Stimulated activated effector memory CD8-positive, alpha-beta T cell treated with anti-CD3 and anti-CD28 coated beads, Interleukin-12 subunit alpha, Interleukin-12 subunit beta, amount 100 ng/mL, for 72 hours (primary cell): ENCODE measurements at places on chromosomes 6 and 20.

DNA sequence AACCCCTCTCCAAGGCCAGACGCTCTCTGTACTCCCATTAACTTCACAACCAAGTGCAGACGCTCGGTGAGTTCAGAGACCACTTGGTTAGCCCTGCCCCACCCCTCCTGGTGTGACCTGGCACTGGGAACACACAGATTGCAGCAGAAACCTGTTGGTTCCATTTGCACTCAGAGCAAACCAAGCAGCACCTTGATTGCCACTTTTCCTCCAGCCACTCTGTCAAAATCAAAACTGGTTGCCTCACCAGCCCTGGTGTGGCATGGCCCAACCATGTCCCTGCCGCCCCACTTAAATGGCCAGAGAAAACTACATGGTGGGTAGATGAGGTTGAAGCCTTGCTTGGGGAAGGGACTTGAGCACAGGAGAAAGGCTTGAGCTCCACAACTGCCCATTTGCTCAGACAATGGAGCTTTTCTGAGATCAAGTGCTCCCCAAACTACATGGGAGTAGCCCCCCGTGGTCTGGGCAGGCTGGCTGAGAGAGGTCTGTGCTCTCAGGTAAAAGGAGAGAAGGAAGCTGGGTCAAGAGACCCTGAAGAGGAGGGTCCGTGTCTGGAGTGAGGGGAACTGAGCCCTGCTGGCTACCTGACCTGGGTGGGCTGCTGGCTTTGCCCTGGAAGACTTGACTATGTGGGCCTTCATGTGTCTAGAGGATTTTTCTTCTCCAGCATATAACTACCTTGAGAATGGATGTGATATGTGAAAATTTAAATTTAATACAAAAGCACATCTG, 43.4 kb downstream of the PLCG1 start:
- peak; percentile 35 for DNase-seq

GRCh38 chr6:139243536-139243935, 48.3 kb downstream of the TXLNB start:
- DNase-seq = no peak

DNA sequence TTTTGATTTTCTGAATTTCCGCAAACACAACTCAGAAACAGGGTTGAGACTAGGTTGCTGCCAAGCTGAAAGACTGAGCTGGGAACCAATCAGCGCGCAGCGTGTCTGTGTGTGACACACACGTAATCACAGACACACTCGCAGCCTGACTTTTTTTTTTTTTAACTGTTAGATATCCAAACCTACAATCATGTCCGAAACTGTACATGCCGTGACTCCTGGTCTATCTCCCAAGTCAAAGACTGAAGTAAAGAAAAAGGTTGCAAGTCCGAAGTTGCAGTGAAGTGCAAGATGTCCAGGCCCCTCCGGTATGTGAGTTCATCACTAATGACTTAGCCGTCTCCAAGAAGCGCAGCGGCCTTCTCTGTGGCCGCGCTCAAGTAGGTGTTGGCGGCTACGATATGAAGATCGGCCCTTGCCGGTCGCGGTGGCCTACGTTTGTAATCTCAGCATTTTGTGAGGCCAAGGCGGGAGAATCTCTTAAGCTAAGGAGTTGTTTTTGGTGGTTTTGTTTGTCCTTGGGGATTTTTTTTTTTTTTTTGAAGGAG, 108.2 kb downstream of the HFE start:
- peak; percentile 85 for DNase-seq

- peak; percentile 13 for DNase-seq
Measured at GRCh38 chr6:25930532-25931410, at the start of gene SLC17A2. TSS of gene SLC17A2 (minus strand) at chr6:25930691. CDS start at chr6:25925796, 4,895 bp downstream.

- DNase-seq = no peak
Measured at GRCh38 chr6:168415098-168415992, 25.6 kb upstream of the SMOC2 start.

GRCh38 chr6:82740072-82740471, 325.6 kb downstream of the UBE3D start:
- no peak for DNase-seq

GRCh38 chr20:62448038-62448437, 20.7 kb upstream of the RBBP8NL start:
- no peak for DNase-seq

DNA sequence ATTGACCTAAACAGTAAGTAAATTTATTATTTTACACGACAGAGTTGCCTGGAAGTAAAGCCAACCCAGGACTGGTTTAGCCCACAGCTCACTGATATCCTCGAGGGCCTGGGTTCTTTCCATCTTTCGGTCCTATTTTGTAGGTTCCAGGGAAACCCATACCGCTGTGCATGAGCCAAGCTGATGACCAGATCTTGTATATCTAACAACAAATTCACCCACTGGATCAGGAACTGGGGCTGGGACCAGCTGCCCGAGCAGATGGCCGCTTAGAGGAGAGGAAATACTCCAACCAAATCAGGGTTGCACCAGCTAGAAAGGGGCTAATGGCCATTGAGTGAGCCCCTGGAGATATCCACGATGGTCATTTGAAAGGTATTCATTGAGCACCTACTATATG, 139.2 kb downstream of the BACH2 start:
- DNase-seq = no peak

- DNase-seq = no peak
Measured at GRCh38 chr6:101582792-101583191, 189.3 kb downstream of the GRIK2 start.

GRCh38 chr6:44224029-44224964, 902 bp downstream of the SLC29A1 start:
- no peak for DNase-seq

GRCh38 chr20:1015181-1015580, 13.1 kb upstream of the RSPO4 start:
- no peak for DNase-seq

DNA sequence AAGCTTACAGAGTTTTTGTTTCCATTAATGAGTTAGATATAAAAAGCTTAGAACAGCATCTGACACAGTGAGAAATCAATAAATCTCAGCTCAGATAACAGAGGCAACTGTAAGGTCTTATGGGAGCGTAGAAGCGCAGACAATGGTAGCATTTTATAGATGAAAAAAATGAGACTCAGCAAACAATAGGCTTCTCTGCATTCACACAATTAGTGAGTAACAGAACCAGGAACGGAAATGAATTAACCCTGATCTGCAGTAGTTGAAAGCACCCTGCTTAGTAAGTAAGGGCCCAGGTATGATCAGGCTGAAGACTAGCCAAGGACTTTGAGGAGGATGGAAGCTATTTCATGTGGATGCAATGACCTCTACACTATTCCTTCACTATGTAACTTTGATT, 147.2 kb upstream of the EYA4 start:
- DNase-seq = no peak

DNA sequence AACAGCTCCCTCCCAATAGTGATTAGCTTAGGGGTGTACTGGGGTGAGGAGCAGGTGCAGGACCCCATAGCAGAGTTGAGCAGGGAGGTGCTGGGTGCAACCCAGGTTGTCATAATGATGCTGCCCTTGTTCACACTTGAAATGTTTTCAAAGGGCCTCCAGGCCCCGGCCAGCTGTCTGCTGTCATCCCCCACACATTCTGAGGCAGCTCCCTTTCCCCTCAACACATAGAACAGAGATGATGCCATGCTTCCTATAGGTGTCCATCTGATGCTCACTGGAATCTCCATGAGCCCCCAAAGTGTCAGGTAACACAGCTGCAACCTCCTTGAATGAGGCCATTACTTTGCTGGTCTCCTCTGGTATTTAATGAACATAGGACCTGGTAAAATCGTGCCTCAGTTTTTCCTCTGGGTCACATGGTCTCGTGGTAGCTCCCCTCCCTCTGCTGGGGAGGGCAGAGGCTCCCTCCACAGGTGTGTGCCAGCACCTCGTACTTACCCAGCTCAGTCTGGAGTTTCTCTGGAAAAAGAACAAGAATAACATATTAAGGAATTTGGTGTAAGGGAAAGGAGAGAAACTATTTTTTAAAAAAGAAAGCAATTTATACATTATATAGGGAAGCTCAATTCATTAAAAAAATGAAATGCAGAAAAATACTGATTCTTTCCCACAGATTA, 5.6 kb downstream of the BTNL2 start:
- DNase-seq = no peak

GRCh38 chr6:52505726-52506409, 71.0 kb downstream of the TRAM2 start:
- DNase-seq = no peak

DNA sequence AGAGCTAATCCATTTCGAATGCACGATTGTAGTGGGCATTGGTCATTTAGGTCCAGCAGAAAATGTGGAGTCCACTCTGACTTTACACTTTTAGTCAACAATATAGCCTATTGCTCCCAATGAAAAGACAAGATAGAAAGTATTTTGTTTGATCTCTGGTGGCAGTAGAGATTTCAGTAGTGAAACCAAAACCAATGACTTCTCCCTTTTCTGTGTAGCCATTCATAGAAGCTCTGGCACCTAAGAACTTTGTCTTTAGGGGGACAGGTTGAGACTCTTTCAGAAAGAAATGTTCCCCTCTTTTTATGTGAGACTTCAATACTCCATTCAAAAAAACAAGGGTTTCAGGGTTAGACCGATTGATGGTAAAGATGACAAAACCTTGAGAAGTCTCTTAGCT, 510.8 kb upstream of the POU3F2 start:
- no peak for DNase-seq

- no peak for DNase-seq
Measured at GRCh38 chr20:25225642-25226432, 22.0 kb upstream of the PYGB start.

DNA sequence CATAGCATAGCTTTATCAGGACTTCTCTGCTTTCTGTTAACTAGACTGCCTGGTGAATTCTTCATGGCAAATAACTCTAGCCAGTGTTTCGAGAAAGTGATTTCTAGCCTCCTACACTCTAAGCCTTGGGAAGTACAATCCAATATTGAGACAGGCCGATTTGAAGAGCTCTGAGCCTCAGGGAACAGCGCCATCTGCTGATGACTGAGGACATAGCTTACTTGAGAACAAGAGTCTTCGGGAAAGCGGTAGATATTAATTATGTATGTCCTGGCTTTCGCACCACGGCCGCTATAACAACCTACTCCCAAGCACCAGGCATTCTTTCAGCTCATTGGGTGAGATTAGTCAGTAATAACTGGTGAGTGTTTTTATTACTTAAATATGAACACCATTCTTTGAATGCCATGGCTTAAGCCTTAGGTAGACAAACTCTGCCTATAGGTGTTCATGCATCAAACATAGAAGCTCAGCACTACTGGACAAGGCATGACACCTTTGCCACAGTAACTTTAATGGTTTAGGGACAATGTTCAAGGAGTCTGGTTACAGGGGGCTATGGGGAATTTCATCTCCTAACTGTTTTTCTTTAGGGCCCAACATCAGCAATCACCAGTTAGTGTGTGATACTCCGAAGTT, 518.6 kb downstream of the BMP2 start:
- peak; percentile 50 for DNase-seq

- DNase-seq = no peak
Measured at GRCh38 chr6:168037242-168037641, 39.8 kb downstream of the KIF25 start.

- no peak for DNase-seq
Measured at GRCh38 chr20:62186887-62187866, 4.3 kb downstream of the MTG2 start.

GRCh38 chr6:86937219-86938079, at the start of gene HTR1E:
TSS of gene HTR1E (plus strand) at chr6:86937528. CDS start at chr6:87015335, 77,807 bp downstream.
- DNase-seq = no peak

DNA sequence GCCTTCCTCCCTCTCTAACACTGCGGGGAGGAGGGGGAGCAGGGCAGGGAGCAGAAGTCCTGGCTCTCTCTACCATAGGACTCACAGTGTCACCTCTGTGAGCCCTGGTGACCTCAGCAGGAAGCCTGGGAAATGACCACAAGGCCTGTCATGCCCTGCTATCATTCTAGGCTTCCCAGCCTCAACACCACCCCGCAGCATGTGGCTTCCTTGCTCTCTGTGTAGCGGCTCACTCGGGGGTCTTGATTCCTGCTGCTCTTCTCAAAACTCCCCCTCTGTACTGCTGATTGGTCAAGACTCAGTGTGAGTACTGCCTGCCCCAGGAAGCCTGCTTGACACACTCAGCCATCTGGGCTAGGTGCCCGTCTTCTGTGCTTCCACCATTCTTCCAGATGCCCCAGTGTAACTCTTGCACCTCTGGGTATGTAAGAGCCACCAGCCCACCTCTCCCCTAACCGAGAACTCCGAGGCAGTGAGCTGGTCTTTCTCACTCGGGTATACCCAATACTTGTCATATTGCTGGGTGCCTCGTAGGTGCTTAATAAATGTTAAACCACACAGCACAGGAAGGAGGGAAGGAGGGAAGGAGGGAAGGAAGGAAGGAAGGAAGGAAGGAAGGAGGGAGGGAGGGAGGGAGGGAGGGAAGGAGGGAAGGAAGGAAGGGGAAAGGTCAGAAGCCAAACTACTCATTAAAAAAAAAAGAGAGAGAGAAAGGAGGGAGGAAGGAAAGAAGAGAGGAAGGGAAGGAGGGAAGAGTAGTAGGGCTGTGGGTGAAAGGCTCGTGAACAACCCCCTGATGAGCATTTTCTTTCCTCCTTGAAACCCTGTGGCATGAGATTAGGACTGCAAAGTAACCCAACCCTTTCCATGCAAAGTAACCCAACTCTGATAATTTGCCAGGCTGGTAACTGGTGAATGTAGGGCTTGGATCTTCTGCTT, 5.0 kb downstream of the MDFI start:
- DNase-seq = no peak
